A549 treated with CpdA at 1 μM for 4 hours (cell line): ENCODE measurements at places on chromosomes 3 and 15. TPM values are rescaled to one million over a fixed set of nuclear protein-coding genes. Genes with fewer than 3 reads are reported as not detected.

The APOD gene
- total RNA-seq: 0.51 to 0.81 TPM (median 0.59 TPM) in 5 replicates

The EPHA3 gene
- total RNA-seq: not detected in 5 replicates

The DCLK3 gene
- not detected in 5 replicates for total RNA-seq

The GNAT1 gene
- 0.02 TPM in 1 of 5 replicates, not detected in the others for total RNA-seq

The EPHB1 gene
- 0.05 to 0.37 TPM (median 0.16 TPM) in 4 of 5 replicates, not detected in the other for total RNA-seq

The GOLGA8N gene
- 0.96 to 1.4 TPM (median 1.2 TPM) in 5 replicates for total RNA-seq

The TM4SF4 gene
- 29.3 to 43.4 TPM (median 35.2 TPM) in 5 replicates for total RNA-seq

The ROPN1 gene
- not detected in 5 replicates for total RNA-seq

The ACOX2 gene
- 6.7 to 13.0 TPM (median 10.9 TPM) in 5 replicates for total RNA-seq

The RIOX2 gene
- total RNA-seq: 31.2 to 32.6 TPM (median 32.2 TPM) in 5 replicates

The RTP1 gene
- not detected in 5 replicates for total RNA-seq

The SLC38A3 gene
- total RNA-seq: 0.01 to 0.04 TPM in 2 of 5 replicates, not detected in the others

The EFHB gene
- 0.37 to 1.1 TPM (median 0.41 TPM) in 5 replicates for total RNA-seq

The FURIN gene
- total RNA-seq: 42.6 to 59.2 TPM (median 51.4 TPM) in 5 replicates

The TIGIT gene
- not detected in 5 replicates for total RNA-seq

The CNTN3 gene
- not detected in 5 replicates for total RNA-seq

The CCR8 gene
- total RNA-seq: not detected in 5 replicates

The CPNE9 gene
- 0.13 to 0.41 TPM (median 0.23 TPM) in 4 of 5 replicates, not detected in the other for total RNA-seq

The IL17RE gene
- 0.87 to 1.3 TPM (median 1.0 TPM) in 5 replicates for total RNA-seq

The PPM1L gene
- total RNA-seq: 0.54 to 0.90 TPM (median 0.61 TPM) in 5 replicates

The CFAP161 gene
- 0.03 TPM in 1 of 5 replicates, not detected in the others for total RNA-seq

The C3orf20 gene
- total RNA-seq: not detected in 5 replicates

The CKMT1A gene
- 1.2 to 3.3 TPM (median 2.4 TPM) in 5 replicates for total RNA-seq

The IL17RD gene
- 0.47 to 1.4 TPM (median 1.2 TPM) in 5 replicates for total RNA-seq

The SENP5 gene
- total RNA-seq: 5.4 to 8.7 TPM (median 7.2 TPM) in 5 replicates

The DUOXA2 gene
- not detected in 5 replicates for total RNA-seq

The ANKRD34C gene
- total RNA-seq: not detected in 5 replicates

The ZNF35 gene
- 4.1 to 7.7 TPM (median 5.1 TPM) in 5 replicates for total RNA-seq

The ZPLD1 gene
- total RNA-seq: 0.02 TPM in 1 of 5 replicates, not detected in the others

The SPCS1 gene
- total RNA-seq: 138 to 175 TPM (median 157 TPM) in 5 replicates

The TRPM1 gene
- total RNA-seq: not detected in 5 replicates

The SLC28A1 gene
- total RNA-seq: 0.02 to 0.06 TPM (median 0.05 TPM) in 3 of 5 replicates, not detected in the others

The GCNT3 gene
- 149 to 187 TPM (median 170 TPM) in 5 replicates for total RNA-seq

The CP gene
- total RNA-seq: 3.4 to 8.3 TPM (median 5.9 TPM) in 5 replicates

The CFAP92 gene
- total RNA-seq: 0.03 to 0.25 TPM in 2 of 5 replicates, not detected in the others

The SLC12A1 gene
- not detected in 5 replicates for total RNA-seq

The HLTF gene
- 12.5 to 24.1 TPM (median 18.3 TPM) in 5 replicates for total RNA-seq

The LMCD1 gene
- total RNA-seq: 73.2 to 92.8 TPM (median 76.8 TPM) in 5 replicates

The SETD5 gene
- 43.2 to 59.0 TPM (median 50.5 TPM) in 5 replicates for total RNA-seq

The TOMM70 gene
- 49.1 to 61.2 TPM (median 50.6 TPM) in 5 replicates for total RNA-seq

The ADAMTSL3 gene
- 0.43 to 0.78 TPM (median 0.51 TPM) in 5 replicates for total RNA-seq

The KCNH8 gene
- not detected in 5 replicates for total RNA-seq

The PLA2G4E gene
- total RNA-seq: not detected in 5 replicates

The TNFSF10 gene
- 0.10 to 0.21 TPM (median 0.10 TPM) in 3 of 5 replicates, not detected in the others for total RNA-seq
